CD4-positive, alpha-beta T cell treated with Interferon gamma for 1 hour (primary cell): ENCODE measurements at places on chromosomes 5 and 9.

- DNase-seq, result no peak
Observed at GRCh38 chr5:149782018-149782894, 52.1 kb downstream of the PPARGC1B start.

DNA sequence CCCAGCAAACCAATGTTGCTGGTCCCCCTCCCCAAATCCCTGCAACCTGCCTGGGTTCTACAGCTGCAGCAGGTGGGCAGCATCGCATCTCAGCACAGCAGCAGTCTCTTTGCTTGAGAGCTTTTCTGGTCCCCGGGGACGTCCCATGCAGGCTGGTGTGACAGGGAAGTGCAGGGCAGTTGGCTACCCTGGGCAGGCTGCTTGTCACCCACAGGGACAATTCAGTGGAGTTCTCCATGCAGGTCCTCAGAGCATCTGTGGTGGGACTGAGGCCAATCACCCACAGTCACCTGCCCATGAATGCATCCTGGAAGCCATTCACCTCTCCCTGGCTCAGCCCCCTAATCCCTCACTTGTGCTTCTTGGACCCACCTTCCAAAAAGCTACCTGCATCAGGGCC, 43.9 kb upstream of the SEMA4D start:
- peak; percentile 33 for DNase-seq

- DNase-seq, result no peak
Observed at GRCh38 chr5:14267166-14267838, 124.2 kb downstream of the TRIO start.

- no peak for DNase-seq
Observed at GRCh38 chr9:21862871-21863270, 60.4 kb downstream of the MTAP start.

- no peak for DNase-seq
Observed at GRCh38 chr5:154740957-154741356, 14.2 kb upstream of the LARP1 start.

- no peak for DNase-seq
Observed at GRCh38 chr9:37873955-37874354, 30.0 kb downstream of the SLC25A51 start.

DNA sequence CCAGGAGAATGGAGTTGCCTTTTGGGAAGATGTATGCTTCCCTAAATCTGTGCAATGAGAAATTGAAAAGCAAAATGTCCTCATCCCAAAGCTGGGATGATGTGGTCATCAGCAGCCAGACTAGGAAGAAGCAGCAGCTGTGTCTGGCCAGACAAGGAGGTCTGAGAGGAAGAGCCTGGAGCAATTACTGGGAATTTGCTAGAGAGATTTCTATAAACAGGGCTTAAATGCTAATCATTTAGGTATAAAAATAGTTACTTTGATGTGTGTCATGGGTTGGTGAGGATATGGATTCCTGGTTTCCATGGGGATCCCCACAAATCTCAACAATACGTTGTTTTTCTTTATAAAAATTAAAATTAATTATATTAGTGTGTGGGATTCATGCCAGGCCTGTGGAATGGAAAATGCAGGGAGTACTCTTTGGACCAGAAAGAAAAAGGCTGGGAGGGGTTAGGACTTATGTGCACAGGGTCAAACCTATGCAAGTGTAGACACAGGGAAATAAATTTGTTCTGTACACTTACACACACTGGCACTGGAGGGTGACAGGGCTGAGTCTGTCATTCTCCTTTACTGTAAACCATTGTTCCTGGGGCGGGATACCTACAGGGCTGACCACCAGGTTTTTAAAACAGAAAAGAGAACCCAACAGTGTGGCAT, 58.7 kb upstream of the TRPC7 start:
- DNase-seq, result no peak

- no peak for DNase-seq
Observed at GRCh38 chr9:137195525-137196220, 4.9 kb downstream of the TPRN start.

DNA sequence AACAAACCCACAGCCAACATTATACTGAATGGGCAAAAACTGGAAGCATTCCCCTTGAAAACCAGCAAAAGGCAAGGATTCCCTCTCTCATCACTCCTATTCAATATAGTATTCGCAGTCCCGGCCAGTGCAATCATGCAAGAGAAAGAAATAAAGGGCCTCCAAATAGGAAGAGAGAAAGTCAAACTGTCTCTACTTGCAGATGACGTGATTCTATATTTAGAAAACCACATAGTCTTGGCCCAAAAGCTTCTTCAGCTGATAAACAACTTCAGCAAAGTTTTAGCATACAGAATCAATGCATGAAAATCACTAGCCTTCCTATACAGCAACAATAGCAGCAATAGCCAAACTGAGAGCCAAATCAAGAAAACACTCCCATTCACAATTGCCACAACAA, 333.7 kb upstream of the EDIL3 start:
- DNase-seq, result no peak

DNA sequence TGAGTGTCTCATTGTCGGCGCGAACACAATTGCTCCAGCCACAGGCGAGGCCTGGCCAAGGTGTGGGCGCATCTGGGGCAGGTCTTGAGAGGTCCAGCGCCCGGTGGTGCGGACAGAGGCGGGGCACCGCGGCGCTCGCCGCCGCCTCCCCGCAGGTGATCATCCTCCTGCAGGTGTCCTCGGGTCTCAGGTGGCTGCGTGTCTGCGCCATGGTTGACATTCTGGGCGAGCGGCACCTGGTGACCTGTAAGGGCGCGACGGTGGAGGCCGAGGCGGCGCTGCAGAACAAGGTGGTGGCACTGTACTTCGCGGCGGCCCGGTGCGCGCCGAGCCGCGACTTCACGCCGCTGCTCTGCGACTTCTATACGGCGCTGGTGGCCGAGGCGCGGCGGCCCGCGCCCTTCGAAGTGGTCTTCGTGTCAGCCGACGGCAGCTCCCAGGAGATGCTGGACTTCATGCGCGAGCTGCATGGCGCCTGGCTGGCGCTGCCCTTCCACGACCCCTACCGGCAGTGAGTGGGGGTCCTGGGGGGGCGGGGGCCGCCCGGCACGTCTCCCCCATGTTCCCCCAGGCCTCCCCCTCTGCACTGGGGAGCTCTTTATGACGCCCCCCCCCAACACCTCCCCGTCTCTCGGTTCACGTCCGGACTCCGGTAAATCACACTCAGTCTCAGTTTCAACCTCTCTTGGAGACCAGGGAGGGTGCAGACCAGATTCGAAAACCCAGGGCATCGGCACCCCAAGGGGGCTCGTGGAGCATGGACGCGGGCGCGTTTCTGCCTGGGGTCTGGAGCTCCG, 446 bp downstream of the NXNL2 start:
- no peak for DNase-seq
